ENCODE measurements at places on chromosomes 4 and X. TPM values are rescaled to one million over a fixed set of nuclear protein-coding genes. Genes with fewer than 3 reads are reported as not detected.

GRCh38 chr4:67929426-67929825, 33.9 kb downstream of the TMPRSS11A start:
- peak; percentile 32 for DNase-seq
- H3K27me3 ChIP-seq, result no peaks in the 10 kb centered on the region
- no peak overlapping the region for H3K27ac ChIP-seq
- no peaks in the 10 kb centered on the region for H3K36me3 ChIP-seq

The USP51 gene
- total RNA-seq, result 1.1 TPM

DNA sequence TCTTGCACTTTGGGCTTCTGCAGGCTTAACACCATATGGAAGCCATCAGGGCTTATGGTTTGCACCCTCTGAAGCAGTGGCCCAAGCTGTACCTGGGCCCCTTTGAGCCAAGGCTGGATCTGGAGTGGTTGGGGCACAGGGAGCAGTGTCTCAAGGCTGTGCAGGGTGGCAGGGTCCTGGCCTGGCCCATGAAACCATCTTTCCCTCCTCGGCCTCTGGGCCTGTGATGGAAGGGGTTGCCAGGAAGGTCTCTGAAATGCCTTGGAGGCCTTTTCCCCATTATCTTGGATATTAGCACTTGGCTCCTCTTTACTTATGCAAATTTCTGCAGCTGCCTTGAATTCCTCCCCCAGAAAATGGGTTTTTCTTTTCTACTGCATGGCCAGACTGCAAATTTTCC, 134.7 kb upstream of the USP9X start:
- no peak overlapping the region for H3K4me3 ChIP-seq
- no peaks in the 10 kb centered on the region for H3K27me3 ChIP-seq
- H3K36me3 ChIP-seq, result no peaks in the 10 kb centered on the region
- DNase-seq, result no peak

The MTMR8 gene
- total RNA-seq, result under 0.01 TPM

The KLHL34 gene
- total RNA-seq, result not detected

GRCh38 chr4:38832206-38832605, 24.4 kb downstream of the TLR6 start:
- peaks cover 14% of the 10 kb centered on the region for H3K4me1 ChIP-seq
- no peak for DNase-seq
- no peaks in the 10 kb centered on the region for H3K27me3 ChIP-seq
- no peaks in the 10 kb centered on the region for H3K36me3 ChIP-seq
- no peak overlapping the region for H3K4me3 ChIP-seq
- peak overlapping the region; percentile 90 for H3K27ac ChIP-seq

DNA sequence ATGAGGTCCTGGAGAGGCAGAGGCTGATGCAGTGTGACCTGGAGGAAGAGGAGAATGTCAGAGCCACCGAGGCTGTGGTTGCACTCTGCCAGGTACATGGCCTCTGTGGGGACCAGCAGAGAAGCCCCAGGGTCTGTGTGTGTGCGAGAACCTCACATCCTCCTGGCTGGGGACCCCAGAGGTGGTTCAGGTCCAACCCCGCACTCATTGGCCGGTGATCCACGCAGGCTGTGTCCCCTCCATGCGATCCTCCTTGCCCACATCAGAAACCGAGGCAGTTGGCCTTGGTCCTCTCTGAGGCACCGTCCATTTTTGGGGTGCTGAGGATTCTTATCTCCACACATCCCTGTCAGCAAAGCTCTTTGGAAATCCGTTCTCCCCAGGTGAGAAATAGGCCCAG, 45.3 kb downstream of the EVC start:
- peaks cover 40% of the 10 kb centered on the region for H3K4me1 ChIP-seq
- H3K4me3 ChIP-seq, result no peak overlapping the region
- no peaks in the 10 kb centered on the region for H3K27me3 ChIP-seq
- H3K36me3 ChIP-seq, result peaks cover 62% of the 10 kb centered on the region
- no peak for DNase-seq

DNA sequence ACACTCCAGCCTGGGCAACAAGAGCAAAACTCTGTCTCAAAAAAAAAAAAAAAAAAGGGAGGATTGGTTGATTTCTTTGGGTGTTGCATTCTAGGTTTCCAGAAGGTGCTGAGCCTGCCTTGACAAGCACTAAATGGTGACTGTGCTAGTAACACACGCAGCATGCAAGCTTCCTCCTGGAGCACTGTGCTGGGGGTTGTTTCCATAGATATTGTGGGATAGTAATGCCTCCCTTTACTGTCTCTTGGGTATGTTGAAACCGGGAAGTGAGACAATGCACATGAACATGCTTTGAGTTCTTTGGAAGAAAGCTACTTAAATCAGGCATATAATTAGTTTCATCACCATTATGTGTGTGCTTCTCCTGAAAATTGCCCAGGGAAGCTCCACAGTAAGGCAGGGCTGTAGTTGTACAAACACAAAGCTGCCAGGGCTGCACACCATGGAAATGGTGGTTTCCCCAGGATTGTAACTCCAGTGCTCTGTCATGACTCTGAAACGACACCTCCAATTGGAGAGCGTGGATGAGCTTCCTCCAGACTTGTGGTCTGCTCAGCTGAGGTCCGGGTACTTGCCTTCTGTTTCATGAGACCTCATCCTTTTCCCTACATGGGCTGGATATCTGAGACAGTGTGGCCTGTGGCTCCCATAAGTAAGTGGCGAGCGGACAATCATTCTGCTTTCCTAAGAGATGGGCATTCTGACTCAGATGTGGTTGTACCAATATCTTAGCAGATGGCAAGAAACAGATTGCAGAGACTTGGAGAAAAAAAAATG, 31.5 kb upstream of the STOX2 start:
- no peak for DNase-seq
- no peaks in the 10 kb centered on the region for H3K36me3 ChIP-seq
- H3K4me1 ChIP-seq, result peaks cover 3% of the 10 kb centered on the region
- no peak overlapping the region for H3K4me3 ChIP-seq

GRCh38 chrX:134935276-134935675, 55.5 kb upstream of the SMIM10 start:
- no peaks in the 10 kb centered on the region for H3K27me3 ChIP-seq
- H3K36me3 ChIP-seq, result no peaks in the 10 kb centered on the region
- H3K27ac ChIP-seq, result no peak overlapping the region
- peaks cover 2% of the 10 kb centered on the region for H3K4me1 ChIP-seq
- DNase-seq, result no peak
- no peak overlapping the region for H3K4me3 ChIP-seq

GRCh38 chr4:129129143-129129542, 33.2 kb downstream of the C4orf33 start:
- DNase-seq, result no peak
- H3K4me1 ChIP-seq, result no peaks in the 10 kb centered on the region
- H3K27me3 ChIP-seq, result no peaks in the 10 kb centered on the region
- H3K27ac ChIP-seq, result no peak overlapping the region
- H3K36me3 ChIP-seq, result no peaks in the 10 kb centered on the region

The PDE6B gene
- total RNA-seq, result under 0.01 TPM

The FAM149A gene
- 0.83 TPM for total RNA-seq

The SSX2B gene
- total RNA-seq, result not detected

DNA sequence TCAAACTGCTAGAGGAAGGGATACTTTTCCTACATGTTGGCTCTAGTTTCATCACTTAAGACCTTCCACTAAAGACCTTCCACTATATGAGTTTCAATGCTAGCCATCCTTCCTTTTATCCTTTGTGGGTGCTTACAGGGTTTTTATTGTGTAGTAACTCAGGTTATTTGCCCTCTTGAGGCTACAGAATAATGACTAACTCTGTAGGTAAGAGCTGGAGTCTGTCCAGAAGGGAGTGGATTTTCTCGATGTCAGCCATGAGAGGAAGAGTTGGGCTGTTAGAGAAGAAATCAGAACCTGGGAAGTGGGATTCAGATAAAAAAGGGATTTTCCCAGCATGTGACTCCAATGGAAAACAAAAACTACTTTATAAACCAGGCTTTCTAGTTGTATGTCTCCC, 27.5 kb upstream of the HERC5 start:
- no peak for DNase-seq
- H3K27me3 ChIP-seq, result no peaks in the 10 kb centered on the region
- no peak overlapping the region for H3K27ac ChIP-seq
- no peaks in the 10 kb centered on the region for H3K4me1 ChIP-seq

The DMP1 gene
- not detected for total RNA-seq

DNA sequence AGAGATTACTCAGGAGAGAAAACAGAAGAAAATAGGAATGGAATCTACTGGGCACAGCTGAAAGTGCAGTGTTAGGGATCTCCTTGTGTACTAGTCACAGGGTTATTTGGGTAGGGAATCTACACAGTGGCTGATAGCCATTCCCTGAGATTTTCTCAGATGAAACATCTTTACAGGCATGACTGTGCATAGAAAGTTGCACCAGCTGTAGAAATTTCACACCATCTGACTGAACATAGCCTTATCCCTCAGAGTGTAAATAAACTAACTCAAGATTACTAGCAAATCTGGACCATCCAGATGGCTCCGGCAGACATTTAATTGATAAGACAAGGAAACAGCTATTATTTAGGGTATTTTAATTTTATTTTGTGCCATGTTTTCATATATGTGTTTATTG, 2053.5 kb upstream of the TENM3 start:
- H3K4me3 ChIP-seq, result no peak overlapping the region
- peak; percentile 37 for DNase-seq
- H3K4me1 ChIP-seq, result no peaks in the 10 kb centered on the region
- no peak overlapping the region for H3K27ac ChIP-seq
- H3K36me3 ChIP-seq, result no peaks in the 10 kb centered on the region

- H3K4me1 ChIP-seq, result no peaks in the 10 kb centered on the region
- H3K27ac ChIP-seq, result no peak overlapping the region
- no peak for DNase-seq
- no peaks in the 10 kb centered on the region for H3K27me3 ChIP-seq
- no peak overlapping the region for H3K4me3 ChIP-seq
Measured at GRCh38 chr4:40118861-40119260, 62.2 kb downstream of the N4BP2 start.

DNA sequence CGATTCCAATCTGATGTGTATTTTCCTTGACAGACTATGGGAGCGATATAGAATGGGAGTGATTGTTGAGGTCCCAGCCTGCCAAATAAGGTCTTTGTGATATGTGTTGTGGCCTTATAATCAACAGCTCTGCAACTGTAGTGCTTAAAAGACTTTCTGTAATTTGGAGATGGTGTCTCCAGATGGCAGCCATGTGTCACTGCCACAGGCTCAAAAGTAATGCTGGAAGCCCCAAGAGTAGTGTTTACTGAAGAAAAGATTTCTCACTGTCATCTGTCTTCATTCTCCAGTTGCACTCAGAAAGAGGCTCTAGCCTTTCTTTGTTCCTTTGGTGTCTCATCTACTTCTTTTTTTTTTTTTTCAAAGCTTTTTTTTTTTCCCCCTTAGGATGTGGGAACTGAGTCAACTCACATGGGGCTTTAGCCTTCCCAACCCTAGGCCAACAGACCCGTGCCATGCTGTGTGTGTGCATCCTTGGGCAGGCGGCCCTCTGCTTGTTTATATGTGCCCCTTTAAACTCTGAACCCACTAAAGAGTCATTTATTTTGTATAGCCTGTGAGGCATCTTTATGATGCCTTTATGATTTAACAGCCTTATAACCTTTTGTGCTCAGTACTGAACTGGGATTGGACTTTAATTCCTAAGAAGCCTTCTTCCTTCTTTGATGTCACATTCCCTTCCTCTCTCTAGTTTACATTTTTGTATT, 15.6 kb downstream of the SRPX2 start:
- peaks cover 4% of the 10 kb centered on the region for H3K4me1 ChIP-seq
- no peak for DNase-seq
- peak overlapping the region; percentile 58 for H3K27ac ChIP-seq
- peaks cover 4% of the 10 kb centered on the region for H3K36me3 ChIP-seq
- H3K27me3 ChIP-seq, result no peaks in the 10 kb centered on the region
- no peak overlapping the region for H3K4me3 ChIP-seq

The RAI2 gene
- not detected for total RNA-seq

GRCh38 chrX:74291577-74291963, 12.4 kb upstream of the ZCCHC13 start:
- no peaks in the 10 kb centered on the region for H3K27me3 ChIP-seq
- peak overlapping the region; percentile 79 for H3K4me3 ChIP-seq
- no peak for DNase-seq

All from IMR-90 (cell line).